ENCODE measurements at places on chromosomes 4 and X.

DNA sequence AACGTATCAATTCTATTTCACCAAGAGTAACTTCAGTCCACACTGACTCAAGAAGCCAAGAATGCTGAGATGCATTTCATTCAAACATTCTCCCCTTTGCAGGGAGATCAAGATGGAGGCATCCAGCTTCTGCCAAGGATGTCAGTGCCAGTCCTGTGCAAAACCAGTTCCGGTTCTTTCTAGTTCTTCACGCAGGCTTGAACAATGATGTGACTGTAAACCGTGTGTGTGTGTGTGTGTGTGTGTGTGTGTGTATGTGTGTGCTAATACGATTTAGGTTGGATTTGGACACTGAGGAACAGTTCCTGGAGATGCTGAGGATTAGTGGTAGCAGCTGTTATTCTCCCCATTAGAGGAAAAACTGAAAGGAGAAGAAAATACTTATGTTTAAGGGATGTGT is at the start of gene REELD1:
TSS of gene REELD1 (plus strand) at position 301 of the 400 bp plus-strand sequence. CDS start 2,415 bp downstream, outside the sequence.
- DNase-seq, result no peak

GRCh38 chrX:148270499-148270898 is 229.9 kb upstream of the AFF2 start:
- DNase-seq, result no peak

- no peak for DNase-seq
Observed at GRCh38 chr4:3314706-3315260, 22.0 kb downstream of the RGS12 start.

- no peak for DNase-seq
Observed at GRCh38 chr4:55854129-55854528, 681 bp downstream of the EXOC1 start.

- DNase-seq, result no peak
Observed at GRCh38 chr4:13544606-13545393, 492 bp upstream of the NKX3-2 start.

DNA sequence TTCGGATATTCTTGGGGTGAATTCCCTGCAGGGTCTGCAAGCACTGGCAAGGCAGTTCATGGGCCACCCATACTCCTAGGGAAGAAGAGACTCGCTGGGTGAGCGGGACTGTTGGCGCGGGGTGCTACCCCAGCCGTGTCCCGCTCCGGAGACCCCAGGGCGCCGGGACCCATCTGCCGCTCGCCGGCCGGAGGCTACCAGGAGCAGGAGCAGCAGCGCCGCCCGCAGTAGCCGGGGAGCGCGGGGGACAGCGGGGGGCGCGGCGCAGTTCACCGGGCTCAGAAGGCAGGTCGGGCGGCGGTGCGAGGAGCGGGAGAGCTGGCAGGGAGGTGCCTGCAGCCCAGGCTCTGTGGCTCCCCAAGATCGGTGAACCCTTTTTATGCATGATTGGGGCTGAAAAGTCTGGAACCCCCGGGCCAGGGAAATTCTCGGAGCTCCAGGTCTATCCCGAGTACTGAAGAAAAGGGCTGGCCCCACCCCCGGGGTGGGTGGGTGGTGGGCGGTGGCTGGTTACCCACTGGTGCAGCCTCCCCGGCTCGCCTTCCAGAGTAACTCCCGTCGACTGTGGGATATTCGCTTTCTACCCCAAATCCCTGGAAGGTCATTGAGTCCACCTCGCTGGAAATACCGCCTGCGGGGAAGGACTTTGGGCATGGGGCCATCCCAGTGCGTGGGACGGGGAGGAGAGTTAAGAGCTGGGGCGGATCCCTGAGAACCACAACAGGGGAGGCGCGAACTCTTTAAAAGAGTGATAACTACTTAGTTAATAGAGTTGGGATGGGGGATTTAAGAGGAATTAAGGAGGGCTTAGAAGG is 37.6 kb downstream of the PF4 start:
- no peak for DNase-seq

- DNase-seq, result no peak
Observed at GRCh38 chr4:53676402-53676871, 85.2 kb upstream of the LNX1 start.

- DNase-seq, result no peak
Observed at GRCh38 chr4:44425614-44426208, 22.9 kb downstream of the KCTD8 start.
